ENCODE measurements at places on chromosomes 1 and 21.

DNA sequence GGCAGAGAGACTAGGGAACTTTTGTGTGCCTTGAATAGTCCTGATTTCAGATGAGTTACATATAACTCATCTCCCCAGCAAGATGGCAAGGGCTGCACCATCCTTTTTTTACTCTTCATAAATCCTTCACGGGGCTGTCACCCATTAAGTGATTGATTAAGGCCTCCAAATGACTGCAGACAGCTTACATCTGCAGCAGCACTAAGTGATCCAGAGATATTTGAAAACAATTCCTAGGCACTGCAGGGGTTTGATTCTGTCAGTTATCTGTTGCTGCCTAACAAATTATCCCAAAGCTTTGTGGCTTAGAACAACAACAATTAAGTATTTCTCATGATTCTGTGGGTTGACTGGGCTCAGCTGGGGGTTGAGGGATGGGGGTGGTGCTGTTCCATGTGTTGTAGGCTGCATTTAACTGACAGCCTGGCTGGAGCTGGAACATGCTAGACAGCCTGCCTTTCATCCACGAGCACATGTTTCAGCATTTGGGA lies 19.3 kb downstream of the TEX38 start:
- DNase-seq: no peak

DNA sequence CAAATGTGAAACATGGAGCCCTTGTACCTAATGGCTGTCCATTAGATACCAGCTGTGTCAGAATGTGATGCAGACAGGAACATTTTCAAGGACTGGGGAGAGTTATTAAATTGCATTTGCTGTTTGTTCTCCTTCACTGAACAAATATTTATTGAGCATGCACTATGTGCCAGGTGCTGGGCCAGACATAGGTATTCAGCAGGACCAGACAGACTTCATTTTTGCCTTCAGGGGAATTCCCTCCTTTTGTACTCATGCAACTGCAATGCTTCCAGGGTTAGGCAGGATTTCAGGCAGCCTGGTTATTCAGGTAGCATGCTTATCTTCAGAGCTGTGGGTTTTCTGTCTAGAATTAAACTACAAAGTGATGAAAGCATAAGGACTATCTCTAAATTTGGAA lies 64.2 kb upstream of the SMYD2 start:
- DNase-seq: no peak

GRCh38 chr1:147109041-147109440 lies 63.2 kb downstream of the PRKAB2 start:
- no peak for DNase-seq

GRCh38 chr1:220028346-220028895 lies 17.9 kb downstream of the EPRS1 start:
- DNase-seq: no peak

- DNase-seq: no peak
Observed at GRCh38 chr1:19909971-19910370, 13.4 kb downstream of the PLA2G2E start.

DNA sequence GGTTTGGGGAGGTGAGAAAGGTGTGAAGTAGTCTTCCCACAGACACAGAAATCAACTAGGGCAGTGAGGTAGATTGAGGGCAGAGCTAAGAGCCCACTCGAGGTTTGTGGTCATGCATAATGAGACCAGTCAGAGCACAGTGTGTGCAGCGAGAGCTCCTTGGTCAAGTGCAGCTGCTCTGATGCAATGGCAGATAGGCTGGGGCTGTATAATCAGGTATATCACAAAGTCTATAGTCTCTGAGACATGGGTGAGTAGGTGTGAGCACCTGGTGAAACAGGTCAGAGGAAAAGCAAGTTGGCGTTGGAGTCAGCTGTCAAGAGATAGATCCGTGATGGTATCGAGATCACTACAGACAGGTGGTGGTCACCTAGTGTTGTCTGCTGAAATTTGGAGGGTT lies 17.6 kb downstream of the DSCAM start:
- DNase-seq: no peak

- DNase-seq: peak; percentile 6
Observed at GRCh38 chr1:32933742-32934322, 30.8 kb downstream of the RNF19B start.

DNA sequence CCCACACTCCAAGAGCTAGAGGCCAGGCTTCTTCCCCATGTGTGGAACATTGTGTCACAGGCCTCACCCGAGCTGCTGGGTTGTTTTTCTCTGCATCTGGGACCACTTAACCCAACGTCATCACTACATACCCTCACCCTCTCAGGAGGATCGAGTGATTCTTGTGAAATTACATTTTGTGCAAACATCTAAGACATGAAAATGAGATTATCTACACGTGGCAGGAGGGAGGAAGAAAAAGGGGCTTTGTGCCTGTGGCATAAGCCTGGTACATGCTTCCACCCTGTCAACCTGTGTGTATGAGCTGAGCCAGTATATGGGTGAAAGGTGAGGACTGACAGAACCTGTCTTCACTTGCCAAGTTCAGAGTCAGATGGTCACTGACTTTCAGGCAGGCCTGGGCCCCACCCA lies 1.6 kb downstream of the CPT2 start:
- DNase-seq: no peak

- no peak for DNase-seq
Observed at GRCh38 chr1:107525145-107525544, 384.3 kb downstream of the NTNG1 start.

GRCh38 chr1:190193508-190194115 lies 284.1 kb downstream of the BRINP3 start:
- no peak for DNase-seq

GRCh38 chr1:47563201-47563600 lies 125.4 kb downstream of the FOXD2 start:
- no peak for DNase-seq

GRCh38 chr1:41712695-41713094 lies 206.0 kb downstream of the HIVEP3 start:
- peak; percentile 53 for DNase-seq

GRCh38 chr1:228963795-228964177 lies 228.5 kb downstream of the RHOU start:
- peak; percentile 80 for DNase-seq

DNA sequence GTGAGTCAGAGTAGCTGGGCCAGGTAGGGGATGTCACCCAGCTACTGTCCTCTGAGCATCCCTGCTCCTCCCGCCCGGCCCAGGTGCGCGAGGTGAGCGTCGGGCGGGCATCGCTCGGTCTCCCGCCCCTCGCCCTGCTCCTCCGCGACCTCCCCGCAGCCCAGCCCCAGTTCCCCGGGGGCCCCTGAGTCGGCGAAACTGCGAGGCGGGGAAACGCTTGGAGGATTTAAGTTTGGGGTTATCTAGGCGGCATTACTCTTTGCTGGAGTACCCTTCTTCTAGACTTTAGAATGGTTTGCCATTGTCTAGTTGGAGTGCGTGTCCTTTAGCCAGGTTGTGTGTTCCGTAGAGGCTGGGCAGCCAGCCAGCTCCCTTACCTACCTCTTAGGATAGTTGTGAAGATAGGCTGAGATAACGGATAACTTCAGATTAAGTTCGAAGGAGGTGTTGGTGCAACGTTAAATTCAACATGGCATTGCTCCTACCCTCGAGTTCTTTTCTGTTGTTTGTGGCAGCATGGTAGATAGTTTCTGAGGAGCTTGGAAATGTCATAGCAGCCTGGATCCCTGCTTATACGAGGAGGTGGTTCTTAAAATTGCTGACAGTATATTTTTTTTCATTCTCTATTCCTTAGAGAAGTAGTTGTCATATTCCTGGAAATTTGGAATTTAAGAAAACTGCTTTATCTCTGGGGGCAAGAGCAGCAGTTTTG lies 697 bp downstream of the AGO3 start:
- DNase-seq: peak; percentile 17

GRCh38 chr1:107139833-107140702 lies 771 bp upstream of the NTNG1 start:
- peak; percentile 67 for DNase-seq

DNA sequence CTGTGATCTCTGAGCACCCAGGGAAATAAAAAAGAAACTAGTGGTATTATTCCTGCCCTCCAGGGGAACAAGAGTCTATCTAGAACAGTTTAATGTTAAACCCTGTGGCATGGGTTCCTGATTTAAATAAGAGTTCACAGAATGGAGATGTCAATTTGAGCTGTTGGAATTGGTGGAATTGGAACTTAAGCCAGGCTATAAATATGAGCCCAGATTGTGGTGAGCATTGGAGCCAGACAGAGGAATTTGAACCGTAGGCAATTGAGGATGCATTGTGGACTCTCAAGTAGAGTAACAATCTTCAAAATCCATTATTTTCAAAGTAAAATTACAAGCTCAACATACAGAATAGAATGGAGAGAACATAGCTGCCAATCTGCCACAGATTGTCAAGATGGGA lies 98.2 kb downstream of the NEK7 start:
- no peak for DNase-seq

GRCh38 chr1:64033667-64034220 lies 169.7 kb upstream of the UBE2U start:
- DNase-seq: no peak

DNA sequence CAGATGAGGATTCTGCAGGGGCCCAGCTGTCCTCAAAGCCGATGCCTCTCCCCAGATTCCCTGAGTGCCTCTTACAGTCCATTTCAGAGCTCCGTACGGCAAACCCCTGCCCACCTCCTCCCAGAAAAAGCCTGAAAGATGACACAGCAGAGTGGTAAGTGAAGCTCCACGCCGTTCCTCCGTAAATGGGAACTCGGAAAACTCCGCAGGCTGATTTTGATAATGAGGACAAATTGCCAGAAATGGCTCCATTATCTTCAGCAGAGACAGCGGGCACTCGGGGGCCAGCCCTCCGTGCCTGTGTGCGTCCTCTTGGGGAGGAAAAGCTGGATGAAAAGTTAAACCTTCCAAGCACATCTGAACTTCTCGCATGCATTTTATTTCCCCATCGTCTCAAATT lies 81.1 kb downstream of the NPHP4 start:
- no peak for DNase-seq

DNA sequence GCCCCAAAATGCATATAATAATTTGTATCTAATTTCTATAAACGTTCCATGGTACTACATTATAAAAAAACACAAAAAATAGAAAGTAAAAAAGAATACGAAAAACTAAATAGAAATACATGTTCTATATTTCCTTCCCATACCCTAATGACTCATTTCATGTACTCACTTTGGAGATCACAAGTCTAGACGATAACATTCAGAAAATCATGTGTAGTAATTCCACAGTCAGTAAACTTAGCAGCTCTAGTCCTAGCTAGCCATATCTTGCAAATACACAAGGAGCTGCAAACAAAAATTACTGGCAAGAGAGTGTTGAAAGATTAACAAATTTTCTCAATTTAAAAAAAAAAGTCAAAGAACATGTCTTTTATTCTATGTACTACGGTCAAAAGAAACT lies 1.4 kb downstream of the GOLPH3L start:
- no peak for DNase-seq

DNA sequence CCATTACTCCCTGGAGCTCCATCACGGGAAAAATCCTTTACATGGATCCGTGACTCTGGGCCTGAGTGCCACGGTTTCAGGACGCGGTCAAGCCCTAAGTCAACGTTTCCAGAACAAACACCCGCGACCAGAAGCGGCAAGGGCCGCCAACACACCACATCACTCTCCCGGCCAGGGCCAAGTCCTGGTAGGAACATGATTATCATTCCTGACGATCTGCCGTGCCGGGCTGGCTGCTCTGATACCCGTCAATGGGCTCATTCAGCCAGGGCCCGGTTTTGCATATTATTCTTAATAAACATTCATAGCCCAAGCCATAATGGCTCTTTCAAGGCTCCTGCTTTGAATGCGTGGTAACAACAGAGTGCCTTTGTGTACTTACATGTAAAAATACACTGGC lies 44.6 kb upstream of the SIM2 start:
- no peak for DNase-seq

DNA sequence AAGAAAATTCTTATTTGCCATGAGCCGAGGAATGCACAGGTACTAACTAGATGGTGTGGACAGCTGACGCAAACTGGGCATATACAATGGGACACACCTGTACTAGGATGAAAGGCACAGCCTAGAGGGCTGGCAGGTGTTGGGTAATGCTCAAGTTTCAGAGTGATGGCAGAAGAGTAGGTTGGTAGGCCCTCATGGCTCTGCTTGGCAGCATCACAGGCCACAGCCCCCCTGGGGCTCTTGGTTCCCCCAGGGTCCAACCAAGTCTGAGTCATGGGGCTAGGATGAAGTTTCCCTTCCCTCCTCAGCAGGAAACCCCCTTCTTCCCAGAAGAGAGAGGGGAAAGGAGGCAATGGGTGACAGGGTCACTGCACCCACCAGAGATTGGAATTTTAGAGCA lies 35.2 kb downstream of the SPEN start:
- no peak for DNase-seq

DNA sequence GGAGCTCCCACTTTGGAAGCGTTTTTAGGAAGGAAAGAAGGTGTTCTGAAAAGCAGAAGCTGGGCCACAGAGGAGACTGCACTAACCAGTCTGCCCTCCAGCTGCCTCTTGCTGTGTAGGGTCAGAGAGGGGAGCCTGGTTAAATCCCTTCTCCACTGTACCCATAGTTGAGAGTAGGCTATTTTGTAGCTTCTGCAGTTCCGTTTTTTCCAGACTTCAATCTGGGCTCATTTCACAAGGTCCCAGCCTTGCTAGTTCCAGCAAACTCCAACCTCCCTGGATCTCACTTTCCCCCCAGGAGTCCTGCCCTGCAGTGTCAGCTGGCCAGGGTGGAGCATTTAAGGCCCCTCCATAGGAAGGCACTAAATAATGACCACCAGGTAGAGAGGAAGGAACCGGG lies 11.0 kb downstream of the TNN start:
- DNase-seq: no peak

DNA sequence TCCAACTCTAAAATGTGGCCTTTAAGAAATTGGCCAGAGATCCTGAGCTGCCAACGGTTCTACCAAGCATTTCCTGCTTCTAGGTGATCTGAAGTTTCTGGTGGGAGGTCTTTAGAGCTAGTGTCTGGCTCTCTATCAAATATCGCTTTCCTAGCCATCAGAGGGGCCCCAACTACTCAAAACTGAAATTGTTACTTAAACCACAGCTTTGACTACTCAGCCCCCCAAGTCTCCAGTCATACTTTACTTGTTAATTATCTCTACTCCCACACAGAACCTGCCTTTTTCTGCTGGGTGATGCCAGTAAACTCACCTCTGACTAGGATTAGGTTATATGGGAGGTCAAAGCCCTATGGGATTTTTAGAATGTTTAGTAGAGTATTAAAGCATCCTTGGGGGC lies 95.1 kb downstream of the FASLG start:
- DNase-seq: no peak

DNA sequence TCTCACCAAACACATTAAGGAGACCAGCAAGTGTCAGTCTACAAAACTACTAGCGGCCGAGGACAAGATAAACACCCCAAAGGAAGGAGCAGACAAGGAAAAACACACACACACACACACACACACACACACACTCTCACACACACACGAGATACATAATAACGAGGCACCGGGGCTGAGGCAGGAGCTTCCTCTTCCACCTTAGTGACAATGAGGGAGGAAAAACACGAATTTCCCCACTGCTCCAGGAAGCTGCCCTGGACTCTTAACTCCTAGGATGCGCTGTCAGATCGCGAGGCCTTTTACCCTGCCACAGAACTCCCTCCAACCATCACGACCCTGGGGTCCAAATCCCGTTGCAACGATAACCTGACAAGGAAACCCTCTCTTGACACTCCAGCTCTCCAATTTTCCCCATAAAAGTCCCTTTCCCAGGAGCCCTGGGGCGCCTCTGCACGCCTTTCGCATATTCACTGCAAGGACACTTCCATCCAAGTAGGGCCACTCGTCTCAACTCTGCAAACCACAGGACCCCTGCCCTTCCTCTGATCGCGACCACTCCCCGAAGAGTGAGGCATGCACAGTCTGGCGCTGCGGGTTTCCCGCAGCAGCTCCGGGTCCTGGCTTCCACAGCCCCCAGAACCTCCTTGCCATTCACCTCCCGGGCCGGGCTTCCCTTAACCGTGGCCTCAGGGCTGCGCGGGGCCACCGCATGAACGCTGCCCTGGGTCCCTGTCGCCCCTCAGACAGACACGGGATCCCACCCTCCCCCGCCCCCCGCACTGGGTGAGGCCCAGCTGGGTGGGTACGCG lies 581 bp downstream of the ETV3 start:
- no peak for DNase-seq
